ENCODE measurements at places on chromosomes 3 and 15. TPM values are rescaled to one million over a fixed set of nuclear protein-coding genes. Genes with fewer than 3 reads are reported as not detected.

KCNMB2 gene
- total RNA-seq = under 0.01 TPM

TMEM212 gene
- total RNA-seq = not detected

DAZL gene
- not detected for total RNA-seq

CLRN1 gene
- total RNA-seq = not detected

CD200R1 gene
- total RNA-seq = not detected

Measured in bronchus fibroblast of lung (primary cell).